ENCODE measurements at places on chromosomes 7 and 10.
A peak's percentile ranks its signal among the peaks of the same experiment; 100 is the strongest.

DNA sequence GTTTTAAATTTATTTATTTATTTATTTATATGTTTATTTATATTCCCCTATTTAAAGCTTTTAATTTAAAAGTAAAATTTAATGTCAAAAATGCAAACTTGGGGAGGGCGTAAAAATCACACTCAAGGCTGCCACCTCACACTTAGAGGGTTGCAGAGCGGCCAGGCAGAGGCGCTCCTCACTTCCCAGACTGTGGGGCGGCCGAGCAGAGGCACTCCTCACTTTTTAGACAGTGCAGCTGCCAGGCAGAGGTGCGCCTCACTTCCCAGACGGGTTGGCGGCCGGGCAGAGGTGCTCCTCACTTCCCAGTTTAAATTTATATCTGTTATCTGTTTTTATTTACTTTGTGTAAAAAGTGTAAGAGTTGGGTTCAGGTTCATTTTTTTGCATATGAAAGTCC is 10.0 kb upstream of the ZNF425 start:
- no peak for DNase-seq

GRCh38 chr10:16832351-16833080 is 15.3 kb upstream of the RSU1 start:
- DNase-seq: no peak

GRCh38 chr7:35036361-35037171 is 719 bp downstream of the DPY19L1 start:
- peak; percentile 58 for DNase-seq

DNA sequence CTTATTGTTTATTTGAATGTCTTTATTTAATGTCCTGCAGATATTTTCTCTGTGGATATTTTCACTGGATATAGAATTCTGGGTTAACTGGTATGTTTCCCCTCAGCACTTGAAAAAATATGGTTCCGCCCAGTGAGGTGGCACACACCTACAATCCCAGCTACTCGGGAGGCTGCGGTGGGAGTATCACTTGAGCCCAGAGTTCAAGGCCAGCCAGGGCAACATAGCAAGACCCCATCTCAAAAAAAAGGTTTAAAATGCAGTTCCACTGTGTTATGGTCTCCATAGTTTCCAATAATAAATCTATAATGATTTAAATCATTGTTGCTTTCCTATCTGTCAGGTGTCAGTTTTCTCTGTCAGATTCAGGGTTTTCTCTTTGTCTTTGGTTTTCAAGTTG is 165.5 kb upstream of the STK17A start:
- DNase-seq: no peak

GRCh38 chr10:126227762-126228134 is 160.5 kb downstream of the ADAM12 start:
- DNase-seq: no peak

GRCh38 chr7:29287366-29287765 is 92.8 kb downstream of the CHN2 start:
- no peak for DNase-seq
